Uterus (tissue), 4 donors: ENCODE measurements at places on chromosomes 16 and 17.

DNA sequence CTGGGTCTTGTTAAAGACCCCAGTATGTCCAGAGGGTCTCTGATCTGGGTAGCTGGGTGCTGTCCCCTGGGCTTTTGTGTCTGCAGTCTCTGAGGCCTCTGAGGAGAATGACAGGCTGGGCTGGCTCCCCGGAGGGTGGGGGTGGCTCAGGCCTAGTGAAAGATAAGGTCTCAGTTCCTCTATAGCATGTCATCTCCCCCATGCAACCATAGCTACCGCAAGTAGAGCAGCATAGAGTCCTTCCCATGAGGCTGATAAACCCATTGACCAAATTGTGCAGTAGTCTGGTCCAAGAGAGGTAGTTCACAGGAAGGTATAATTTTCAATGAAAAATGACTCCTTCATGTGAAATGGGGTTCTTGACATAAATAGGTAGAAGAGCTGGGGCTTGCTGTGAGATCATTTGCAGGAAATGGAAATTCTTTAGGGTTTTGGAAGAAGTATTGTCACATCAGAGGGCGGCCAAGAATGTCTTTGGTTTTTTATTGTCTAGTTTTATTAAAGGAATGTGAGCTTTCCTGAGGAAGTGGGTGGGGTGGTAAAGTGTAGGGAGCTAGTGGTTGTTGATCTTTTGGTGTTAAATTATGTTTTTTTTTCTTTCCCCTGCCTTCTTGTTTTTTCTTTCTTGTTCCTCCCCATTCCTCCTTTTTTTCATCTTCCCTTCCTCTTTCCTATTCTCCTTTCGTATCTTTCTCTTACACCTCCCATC is 21.0 kb downstream of the SLC7A6OS start:
- H3K36me3 ChIP-seq = no peaks in the 10 kb centered on the region
- H3K4me3 ChIP-seq = no peak overlapping the region
- no peaks in the 10 kb centered on the region for H3K27me3 ChIP-seq
- peak overlapping the region; percentile 38 for H3K27ac ChIP-seq
- DNase-seq = no peak

DNA sequence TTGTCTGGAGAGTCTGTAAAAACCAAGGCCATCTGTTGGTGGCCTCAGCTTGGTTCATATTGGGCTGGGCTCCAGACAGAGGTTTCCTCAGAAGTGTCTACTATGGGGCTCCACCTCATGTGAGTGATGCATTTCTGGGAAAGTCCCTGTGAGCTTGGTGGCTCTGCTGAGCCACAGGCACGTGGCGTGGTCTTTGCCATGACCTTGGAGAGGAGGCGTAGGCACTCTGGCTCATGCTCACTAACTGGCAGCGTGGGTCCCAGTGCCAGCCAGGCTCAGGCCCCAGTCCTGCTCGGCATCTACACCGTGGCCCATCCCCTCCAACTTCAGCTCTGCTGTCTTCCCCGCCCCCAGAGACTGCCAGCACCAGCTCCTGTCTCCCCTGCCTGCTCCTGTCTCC is 10.7 kb upstream of the SMTNL2 start:
- H3K36me3 ChIP-seq = no peaks in the 10 kb centered on the region
- H3K27me3 ChIP-seq = no peaks in the 10 kb centered on the region
- H3K27ac ChIP-seq = no peak overlapping the region

- no peaks in the 10 kb centered on the region for H3K4me1 ChIP-seq
- H3K27me3 ChIP-seq = peaks cover 9% of the 10 kb centered on the region
- no peak for DNase-seq
- H3K4me3 ChIP-seq = no peak overlapping the region
Observed at GRCh38 chr16:68367030-68367429, 56.2 kb downstream of the PRMT7 start.

- H3K27ac ChIP-seq = no peak overlapping the region
- no peaks in the 10 kb centered on the region for H3K36me3 ChIP-seq
- peaks cover 12% of the 10 kb centered on the region for H3K4me1 ChIP-seq
- DNase-seq = no peak
- no peak overlapping the region for H3K4me3 ChIP-seq
Observed at GRCh38 chr16:86344586-86344871, 165.8 kb upstream of the FOXF1 start.

GRCh38 chr17:7855660-7856010 is 769 bp downstream of the TMEM88 start:
- H3K4me1 ChIP-seq = peaks cover 9% of the 10 kb centered on the region
- DNase-seq = peak; percentile 55
- no peaks in the 10 kb centered on the region for H3K36me3 ChIP-seq
- peak overlapping the region; percentile 98 for H3K27ac ChIP-seq
- H3K27me3 ChIP-seq = no peaks in the 10 kb centered on the region

- H3K4me3 ChIP-seq = no peak overlapping the region
- H3K4me1 ChIP-seq = no peaks in the 10 kb centered on the region
- no peaks in the 10 kb centered on the region for H3K27me3 ChIP-seq
- H3K27ac ChIP-seq = no peak overlapping the region
- H3K36me3 ChIP-seq = no peaks in the 10 kb centered on the region
Observed at GRCh38 chr16:11212798-11213196, 43.2 kb downstream of the SOCS1 start.

- no peak for DNase-seq
- no peaks in the 10 kb centered on the region for H3K4me1 ChIP-seq
- H3K27me3 ChIP-seq = no peaks in the 10 kb centered on the region
Observed at GRCh38 chr16:56930486-56931270, 1.3 kb upstream of the HERPUD1 start.

DNA sequence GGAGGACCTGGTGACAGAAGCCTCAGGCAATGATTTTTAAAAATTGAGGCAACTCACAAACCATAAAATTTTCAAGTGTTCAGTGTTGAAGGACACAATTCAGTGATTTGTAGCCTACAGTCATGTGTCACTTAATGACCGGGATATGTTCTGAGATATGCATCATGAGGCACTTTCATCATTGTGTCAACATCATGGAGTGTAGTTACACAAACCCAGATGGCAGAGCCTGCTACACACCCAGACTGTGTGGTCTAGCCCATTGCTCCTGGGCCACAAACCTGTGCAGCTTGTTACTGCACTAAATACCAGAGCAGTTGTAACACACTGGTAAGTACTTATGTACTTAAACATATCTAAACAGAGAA is 1.6 kb downstream of the PRSS41 start:
- H3K4me3 ChIP-seq = no peak overlapping the region
- H3K27ac ChIP-seq = no peak overlapping the region
- H3K27me3 ChIP-seq = no peaks in the 10 kb centered on the region
- H3K36me3 ChIP-seq = no peaks in the 10 kb centered on the region
- no peak for DNase-seq
- no peaks in the 10 kb centered on the region for H3K4me1 ChIP-seq

GRCh38 chr16:74736531-74737157 is 36.0 kb upstream of the MLKL start:
- no peaks in the 10 kb centered on the region for H3K27me3 ChIP-seq
- no peak overlapping the region for H3K4me3 ChIP-seq
- no peaks in the 10 kb centered on the region for H3K4me1 ChIP-seq

- peaks cover 12% of the 10 kb centered on the region for H3K4me1 ChIP-seq
- peak overlapping the region; percentile 69 for H3K27ac ChIP-seq
- DNase-seq = no peak
- H3K27me3 ChIP-seq = no peaks in the 10 kb centered on the region
- no peaks in the 10 kb centered on the region for H3K36me3 ChIP-seq
Observed at GRCh38 chr17:41417576-41418015, 6.8 kb downstream of the KRT37 start.

- no peaks in the 10 kb centered on the region for H3K27me3 ChIP-seq
- H3K27ac ChIP-seq = peak overlapping the region; percentile 99
- DNase-seq = peak; percentile 76
- H3K4me1 ChIP-seq = peaks cover 22% of the 10 kb centered on the region
- no peaks in the 10 kb centered on the region for H3K36me3 ChIP-seq
Observed at GRCh38 chr17:58006560-58006923, 504 bp downstream of the SRSF1 start.

DNA sequence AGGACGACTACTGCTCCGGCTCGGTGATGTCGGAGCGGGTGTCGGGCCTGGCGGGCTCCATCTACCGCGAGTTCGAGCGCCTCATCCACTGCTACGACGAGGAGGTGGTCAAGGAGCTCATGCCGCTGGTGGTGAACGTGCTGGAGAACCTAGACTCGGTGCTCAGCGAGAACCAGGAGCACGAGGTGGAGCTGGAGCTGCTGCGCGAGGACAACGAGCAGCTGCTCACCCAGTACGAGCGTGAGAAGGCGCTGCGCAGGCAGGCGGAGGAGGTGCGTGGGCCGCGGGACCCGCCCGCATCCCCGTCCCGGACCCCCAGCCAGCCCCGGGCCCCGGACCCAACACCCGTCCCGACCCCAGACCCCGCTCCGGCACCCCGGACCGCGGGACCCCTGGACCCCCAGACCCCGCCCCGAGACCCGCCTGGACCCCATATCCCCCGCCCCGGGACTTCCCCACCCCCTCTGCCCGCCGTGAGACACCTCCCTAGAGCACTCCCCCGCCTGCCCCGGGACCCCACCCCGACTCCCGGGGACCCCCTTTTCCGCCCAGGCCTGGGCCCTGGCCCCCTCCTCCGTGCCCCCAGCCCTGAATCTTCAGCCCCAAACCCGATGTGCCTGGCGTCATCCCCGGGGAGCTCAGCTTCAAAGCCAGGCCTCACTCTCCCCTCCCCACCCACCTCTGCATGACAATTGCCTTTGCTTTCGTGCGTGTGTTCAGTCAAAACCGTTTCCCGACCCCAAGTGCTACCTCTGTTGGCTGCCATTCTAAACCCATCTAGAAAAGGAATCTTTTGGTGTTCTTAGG is 594 bp downstream of the MAPK8IP3 start:
- no peaks in the 10 kb centered on the region for H3K36me3 ChIP-seq
- peak overlapping the region; percentile 66 for H3K4me3 ChIP-seq
- no peaks in the 10 kb centered on the region for H3K27me3 ChIP-seq
- DNase-seq = no peak
- peak overlapping the region; percentile 81 for H3K27ac ChIP-seq

GRCh38 chr17:60145006-60145935 is 4.5 kb upstream of the CA4 start:
- H3K36me3 ChIP-seq = no peaks in the 10 kb centered on the region
- no peaks in the 10 kb centered on the region for H3K4me1 ChIP-seq
- no peak overlapping the region for H3K4me3 ChIP-seq
- H3K27me3 ChIP-seq = peaks cover 11% of the 10 kb centered on the region
- DNase-seq = no peak

DNA sequence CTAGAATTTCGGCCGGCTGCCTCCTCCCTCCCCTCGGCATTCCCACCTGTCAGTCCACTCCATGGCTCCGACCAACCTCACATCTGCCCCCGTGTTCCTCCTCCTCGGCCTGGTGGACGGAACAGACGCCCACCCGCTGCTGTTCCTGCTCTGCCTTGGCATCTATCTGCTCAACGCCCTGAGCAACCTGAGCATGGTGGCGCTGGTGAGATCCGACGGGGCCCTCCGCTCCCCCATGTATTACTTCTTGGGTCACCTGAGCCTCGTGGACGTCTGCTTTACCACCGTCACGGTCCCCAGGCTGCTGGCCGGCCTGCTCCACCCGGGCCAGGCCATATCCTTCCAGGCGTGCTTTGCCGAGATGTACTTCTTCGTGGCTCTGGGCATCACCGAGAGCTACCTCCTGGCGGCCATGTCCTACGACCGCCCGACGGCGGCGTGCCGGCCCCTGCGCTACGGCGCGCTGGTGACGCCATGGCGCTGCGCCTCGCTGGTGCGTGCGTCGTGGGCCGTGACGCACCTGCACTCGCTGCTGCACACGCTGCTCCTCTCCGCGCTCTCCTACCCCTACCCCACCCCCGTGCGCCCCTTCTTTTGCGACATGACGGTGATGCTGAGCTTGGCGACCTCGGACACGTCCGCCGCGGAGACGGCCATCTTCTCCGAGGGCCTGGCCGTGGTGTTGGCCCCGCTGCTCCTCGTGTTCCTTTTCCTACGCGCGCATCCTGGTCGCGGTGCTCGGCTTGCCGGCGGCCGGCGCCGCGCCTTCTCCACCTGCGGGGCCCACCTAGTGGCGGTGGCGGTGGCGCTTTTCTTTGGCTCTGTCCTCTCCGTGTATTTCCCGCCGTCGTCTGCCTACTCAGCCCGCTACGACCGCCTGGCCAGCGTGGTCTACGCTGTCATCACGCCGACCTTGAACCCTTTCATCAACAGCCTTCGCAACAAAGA is at the start of gene OR3A2:
Gene OR3A2, minus strand, starts transcription at position 440 of the 948 bp plus-strand sequence.
- DNase-seq = no peak
- no peak within 1 kb of the TSS for H3K27ac ChIP-seq
- no peaks in the 10 kb centered on the region for H3K4me1 ChIP-seq

DNA sequence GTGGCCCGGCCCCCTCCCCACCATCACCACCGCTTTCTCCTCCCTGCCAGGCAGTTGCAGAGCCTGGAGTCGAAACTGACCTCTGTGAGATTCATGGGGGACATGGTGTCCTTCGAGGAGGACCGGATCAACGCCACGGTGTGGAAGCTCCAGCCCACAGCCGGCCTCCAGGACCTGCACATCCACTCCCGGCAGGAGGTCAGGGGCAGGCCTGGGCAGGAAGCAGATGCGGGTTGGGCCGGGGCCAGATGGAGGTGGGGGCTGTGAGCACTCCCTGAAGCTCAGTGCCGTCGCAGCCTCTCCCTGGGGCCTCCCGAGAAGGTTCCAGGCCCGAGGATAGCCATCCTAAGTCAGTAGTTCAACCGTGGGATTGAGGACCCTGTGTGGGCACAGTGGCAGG is 14.2 kb upstream of the ADGRG3 start:
- H3K4me1 ChIP-seq = no peaks in the 10 kb centered on the region
- peak; percentile 42 for DNase-seq
- no peaks in the 10 kb centered on the region for H3K36me3 ChIP-seq
- no peaks in the 10 kb centered on the region for H3K27me3 ChIP-seq

- H3K27ac ChIP-seq = no peak overlapping the region
- H3K4me1 ChIP-seq = no peaks in the 10 kb centered on the region
- no peaks in the 10 kb centered on the region for H3K27me3 ChIP-seq
- H3K36me3 ChIP-seq = no peaks in the 10 kb centered on the region
- no peak overlapping the region for H3K4me3 ChIP-seq
- no peak for DNase-seq
Observed at GRCh38 chr16:76207270-76207669, 69.9 kb upstream of the CNTNAP4 start.

DNA sequence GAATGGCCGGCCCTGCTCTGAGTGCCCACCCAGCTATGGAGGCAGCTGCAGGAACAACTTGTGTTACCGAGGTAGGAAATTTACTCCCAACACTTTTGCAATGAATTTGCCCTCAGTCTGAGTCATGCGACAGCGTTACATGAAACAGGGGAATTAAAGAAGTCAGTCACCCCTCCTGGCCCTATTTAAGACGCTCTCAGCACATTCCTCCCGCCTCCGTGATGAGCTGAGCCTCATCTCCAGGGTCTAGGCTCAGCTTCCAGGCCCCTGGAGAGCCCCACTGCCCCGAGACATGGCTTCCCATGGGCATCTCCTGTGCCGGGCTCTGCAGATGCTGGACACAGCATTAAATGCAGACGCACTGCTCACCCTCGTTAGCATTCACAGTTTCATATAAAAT is 35.0 kb downstream of the CRISPLD2 start:
- DNase-seq = no peak
- H3K4me3 ChIP-seq = no peak overlapping the region
- H3K36me3 ChIP-seq = no peaks in the 10 kb centered on the region
- no peaks in the 10 kb centered on the region for H3K4me1 ChIP-seq
- no peak overlapping the region for H3K27ac ChIP-seq
- no peaks in the 10 kb centered on the region for H3K27me3 ChIP-seq
